Naive thymus-derived CD4-positive, alpha-beta T cell (primary cell): ENCODE measurements at places on chromosomes 4 and X. TPM values are rescaled to one million over a fixed set of nuclear protein-coding genes. Genes with fewer than 3 reads are reported as not detected.

The LRAT gene
- total RNA-seq: not detected

The MFAP3L gene
- total RNA-seq: 0.05 and 0.10 TPM in 2 replicates

The GPRASP2 gene
- total RNA-seq: 1.4 TPM

The EPHA5 gene
- not detected in 2 replicates for total RNA-seq

The RPA4 gene
- total RNA-seq: 0.59 TPM

GRCh38 chrX:17923546-17923945 is 62.4 kb upstream of the RAI2 start:
- H3K4me3 ChIP-seq: no peak overlapping the region
- H3K27ac ChIP-seq: no peak overlapping the region

GRCh38 chr4:89563431-89563830 is 255.8 kb upstream of the GPRIN3 start:
- H3K4me1 ChIP-seq: no peaks in the 10 kb centered on the region
- DNase-seq: no peak
- H3K36me3 ChIP-seq: no peaks in the 10 kb centered on the region
- no peaks in the 10 kb centered on the region for H3K27me3 ChIP-seq
- no peak overlapping the region for H3K27ac ChIP-seq

- no peak for DNase-seq
- H3K36me3 ChIP-seq: no peaks in the 10 kb centered on the region
- no peaks in the 10 kb centered on the region for H3K27me3 ChIP-seq
Observed at GRCh38 chrX:67723580-67724351, 179.9 kb downstream of the AR start.

GRCh38 chr4:40812386-40812785 is 62.6 kb downstream of the NSUN7 start:
- H3K4me3 ChIP-seq: no peak overlapping the region
- no peak for DNase-seq

DNA sequence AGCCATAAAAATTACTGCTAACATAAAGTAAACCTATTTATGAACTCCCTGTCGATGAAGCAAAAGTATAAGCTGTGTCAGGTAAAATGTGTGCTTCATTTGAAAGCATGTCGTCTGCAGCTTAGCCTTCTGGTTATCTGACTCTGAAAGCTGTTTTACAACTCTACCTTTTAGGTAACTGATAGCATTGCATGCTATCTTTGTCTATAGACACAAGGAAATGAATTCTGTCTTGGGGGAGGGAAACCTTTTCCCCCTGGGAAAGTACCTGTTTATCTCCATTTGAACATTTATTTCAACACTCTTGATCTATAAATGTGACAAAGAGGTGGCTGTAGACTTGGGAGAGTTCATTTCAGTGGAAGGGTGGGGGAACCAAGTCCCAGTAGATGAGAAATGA is 51.4 kb downstream of the RAB40A start:
- no peak overlapping the region for H3K27ac ChIP-seq
- H3K4me3 ChIP-seq: no peak overlapping the region
- H3K27me3 ChIP-seq: no peaks in the 10 kb centered on the region

- H3K4me1 ChIP-seq: no peaks in the 10 kb centered on the region
- H3K4me3 ChIP-seq: no peak overlapping the region
- H3K27ac ChIP-seq: no peak overlapping the region
- H3K27me3 ChIP-seq: no peaks in the 10 kb centered on the region
- no peak for DNase-seq
- H3K36me3 ChIP-seq: no peaks in the 10 kb centered on the region
Observed at GRCh38 chr4:138405934-138406567, 163.9 kb upstream of the SLC7A11 start.

- H3K27me3 ChIP-seq: no peaks in the 10 kb centered on the region
- H3K27ac ChIP-seq: no peak overlapping the region
- H3K36me3 ChIP-seq: no peaks in the 10 kb centered on the region
- no peaks in the 10 kb centered on the region for H3K4me1 ChIP-seq
Observed at GRCh38 chr4:950136-951020, 18.1 kb downstream of the TMEM175 start.

DNA sequence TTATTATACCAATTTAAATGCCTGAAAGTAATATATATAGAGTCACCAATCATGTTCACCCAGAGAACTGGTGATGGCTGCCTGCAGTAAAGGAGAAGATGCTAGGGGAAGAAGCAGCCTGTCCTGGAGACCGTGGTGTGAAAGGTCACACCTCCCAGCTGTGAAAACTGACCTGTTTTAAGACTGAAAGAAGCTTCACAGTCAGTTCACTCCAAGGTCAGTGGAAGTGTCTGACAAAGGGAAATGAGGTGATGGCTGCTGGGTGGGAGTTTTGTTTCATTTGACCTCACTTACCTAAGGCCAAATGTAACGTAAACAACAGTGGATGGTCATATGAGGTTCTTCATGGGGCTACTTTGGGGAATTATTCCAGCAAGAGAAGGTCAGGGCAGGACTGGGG is 352.1 kb upstream of the GATB start:
- peaks cover 70% of the 10 kb centered on the region for H3K4me1 ChIP-seq
- no peaks in the 10 kb centered on the region for H3K36me3 ChIP-seq
- H3K27ac ChIP-seq: no peak overlapping the region
- H3K4me3 ChIP-seq: no peak overlapping the region
- H3K27me3 ChIP-seq: no peaks in the 10 kb centered on the region

DNA sequence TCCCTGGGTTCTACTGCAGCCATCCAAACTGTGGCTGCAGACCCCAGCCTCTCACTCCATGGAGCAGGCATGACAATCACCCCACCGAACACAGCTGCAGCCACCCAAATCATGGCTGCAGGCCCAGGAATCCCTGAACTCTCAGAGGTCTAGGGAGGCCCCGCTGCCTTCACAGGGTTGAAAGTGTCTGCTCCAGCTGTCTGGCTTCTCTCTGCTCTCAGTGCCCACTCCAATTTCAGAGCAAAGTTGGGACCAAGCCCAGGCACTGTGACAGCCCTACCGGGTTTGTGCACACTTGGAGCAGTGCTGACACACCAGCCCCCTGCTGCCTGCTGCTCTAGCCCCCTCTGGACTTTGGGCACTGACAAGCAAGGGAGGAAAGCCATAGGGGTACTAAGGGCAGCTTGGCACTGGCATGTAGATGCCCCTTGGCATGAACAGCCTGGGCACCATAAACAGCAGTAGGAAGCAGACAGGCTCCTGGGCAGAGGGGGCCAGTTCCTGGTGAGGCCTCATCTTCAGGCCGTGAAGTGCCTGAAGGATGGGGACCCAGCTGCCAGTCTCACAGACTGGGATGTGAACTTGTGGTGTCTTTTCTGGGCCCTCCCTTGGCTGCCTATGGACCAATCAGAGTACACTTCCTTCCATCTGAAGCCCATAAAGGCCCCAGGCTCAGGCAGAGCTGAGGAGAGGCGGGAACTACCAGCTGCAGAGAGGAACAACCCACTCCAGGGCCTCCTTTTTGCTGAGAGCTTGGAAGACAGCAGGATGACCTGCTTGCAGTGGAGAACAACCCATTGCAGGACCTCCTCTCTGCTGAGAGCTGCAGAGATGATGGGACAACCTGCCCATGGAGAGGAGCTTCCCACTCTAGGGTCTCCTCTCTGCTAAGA is 68.8 kb downstream of the TECRL start:
- no peaks in the 10 kb centered on the region for H3K36me3 ChIP-seq
- H3K27ac ChIP-seq: no peak overlapping the region
- no peaks in the 10 kb centered on the region for H3K27me3 ChIP-seq
- H3K4me1 ChIP-seq: no peaks in the 10 kb centered on the region
- no peak overlapping the region for H3K4me3 ChIP-seq
- DNase-seq: no peak

GRCh38 chr4:8332891-8333331 is 63.4 kb downstream of the HTRA3 start:
- no peak overlapping the region for H3K4me3 ChIP-seq
- H3K4me1 ChIP-seq: no peaks in the 10 kb centered on the region
- H3K36me3 ChIP-seq: no peaks in the 10 kb centered on the region
- no peak for DNase-seq
- H3K27me3 ChIP-seq: no peaks in the 10 kb centered on the region

DNA sequence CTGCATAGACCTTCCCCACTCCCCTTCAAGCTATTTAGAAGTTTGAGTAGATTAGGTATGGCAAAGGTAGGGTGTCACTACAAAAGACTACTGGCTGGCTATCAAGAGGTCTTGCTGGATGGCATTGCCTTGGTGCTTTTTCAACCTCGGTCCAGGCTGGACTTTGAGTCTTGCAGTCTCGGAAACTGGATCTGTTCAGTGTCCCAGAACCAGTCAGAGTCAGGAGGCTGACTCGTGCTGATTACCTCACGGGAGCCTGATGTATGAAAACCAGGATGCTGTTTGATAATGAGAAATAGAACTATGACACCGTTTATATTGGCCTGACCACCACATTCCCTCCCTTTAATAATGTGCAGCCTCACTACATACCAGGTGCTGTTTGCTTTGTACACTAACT is 2.7 kb upstream of the PHKA1 start:
- no peak overlapping the region for H3K4me3 ChIP-seq
- H3K4me1 ChIP-seq: no peaks in the 10 kb centered on the region
- H3K27ac ChIP-seq: no peak overlapping the region
- no peaks in the 10 kb centered on the region for H3K36me3 ChIP-seq

DNA sequence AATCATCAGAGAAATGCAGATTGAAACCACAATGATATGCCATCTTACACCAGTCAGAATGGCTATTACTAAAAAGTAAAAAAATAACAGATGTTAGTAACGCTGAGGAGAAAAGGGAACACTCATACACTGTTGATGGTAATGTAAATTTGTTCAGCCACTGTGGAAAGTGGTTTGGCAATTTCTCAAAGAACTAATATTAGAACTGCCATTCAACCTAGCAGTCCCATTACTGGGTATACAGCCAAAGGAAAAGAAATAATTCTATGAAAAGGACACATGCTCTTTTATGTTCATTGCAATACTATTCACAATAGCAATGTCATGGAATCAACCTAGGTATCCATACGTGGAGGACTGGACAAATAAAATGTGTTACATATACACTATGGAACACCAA is 566.3 kb downstream of the STPG2 start:
- no peaks in the 10 kb centered on the region for H3K36me3 ChIP-seq
- H3K4me1 ChIP-seq: no peaks in the 10 kb centered on the region
- no peak for DNase-seq
- no peak overlapping the region for H3K27ac ChIP-seq

GRCh38 chr4:186221624-186222023 is 5.7 kb upstream of the KLKB1 start:
- H3K4me1 ChIP-seq: no peaks in the 10 kb centered on the region
- no peaks in the 10 kb centered on the region for H3K27me3 ChIP-seq
